Fibroblast of lung (primary cell): ENCODE measurements at places on chromosomes 13 and 19. TPM values are rescaled to one million over a fixed set of nuclear protein-coding genes. Genes with fewer than 3 reads are reported as not detected.

GRCh38 chr19:8517551-8518442 lies 3.8 kb upstream of the ZNF414 start:
- DNase-seq = peak; percentile 37

DNA sequence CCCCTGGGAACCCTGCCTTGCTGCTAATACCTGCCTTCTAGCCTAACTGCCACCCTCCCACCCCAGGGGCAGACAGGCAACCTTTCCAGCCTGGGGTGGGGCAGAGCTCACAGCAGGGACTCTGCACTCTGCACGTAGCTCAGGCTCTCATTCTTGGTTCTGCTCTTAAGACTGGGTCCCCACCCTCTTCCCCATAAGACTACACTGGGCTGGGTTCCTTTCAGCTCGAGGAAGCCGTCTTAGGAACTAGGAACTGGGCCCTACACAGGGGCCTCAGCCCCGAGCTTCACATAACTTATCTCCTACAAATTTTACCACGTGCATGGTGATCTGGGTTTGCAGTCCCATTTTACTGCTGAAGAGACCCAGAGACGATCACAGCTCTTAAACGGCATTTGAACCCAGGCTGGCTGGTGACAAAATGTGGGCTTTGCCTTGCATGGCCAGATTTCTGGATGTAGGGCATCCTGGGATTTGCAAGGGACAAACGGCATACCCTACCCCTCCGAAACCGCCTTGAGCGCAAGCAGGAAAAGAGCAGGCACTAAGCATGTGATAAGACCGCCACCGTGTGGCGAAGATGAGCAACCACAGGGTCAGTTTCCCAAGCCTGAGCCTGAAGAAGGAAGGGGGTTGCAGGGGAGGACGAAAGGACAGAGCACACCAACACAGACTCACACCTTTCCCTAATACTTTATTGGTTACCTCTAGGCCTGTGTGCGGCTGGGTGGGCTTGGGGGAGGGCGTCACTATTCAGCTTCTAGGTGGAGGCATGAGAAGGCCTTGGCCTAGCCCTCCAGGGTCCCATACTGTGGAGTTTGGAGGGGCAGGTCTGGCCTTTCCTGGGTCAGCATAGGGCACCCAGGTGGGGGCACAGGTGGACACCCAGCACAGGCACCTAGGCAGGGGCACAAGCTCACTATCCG lies 5.1 kb downstream of the JUNB start:
- peak; percentile 73 for DNase-seq

DNA sequence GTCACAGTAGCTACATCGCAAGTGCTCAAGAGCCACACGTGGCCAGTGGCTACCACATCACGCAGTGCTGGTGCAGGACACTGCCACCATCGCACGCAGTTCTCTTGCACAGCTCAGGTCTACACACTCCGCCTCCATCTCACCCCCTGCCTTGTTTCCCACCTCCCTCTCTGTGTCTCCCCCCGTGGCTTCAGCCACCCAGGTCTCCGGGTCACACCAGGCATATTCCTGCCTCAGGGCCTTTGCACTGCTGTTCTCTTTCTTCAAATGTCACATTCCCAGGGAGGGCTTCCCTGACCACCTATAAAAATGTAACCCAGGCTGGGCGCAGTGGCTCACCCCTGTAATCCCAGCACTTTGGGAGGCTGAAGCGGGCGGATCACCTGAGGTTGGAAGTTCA lies 10.6 kb downstream of the CCDC8 start:
- no peak for DNase-seq

DNA sequence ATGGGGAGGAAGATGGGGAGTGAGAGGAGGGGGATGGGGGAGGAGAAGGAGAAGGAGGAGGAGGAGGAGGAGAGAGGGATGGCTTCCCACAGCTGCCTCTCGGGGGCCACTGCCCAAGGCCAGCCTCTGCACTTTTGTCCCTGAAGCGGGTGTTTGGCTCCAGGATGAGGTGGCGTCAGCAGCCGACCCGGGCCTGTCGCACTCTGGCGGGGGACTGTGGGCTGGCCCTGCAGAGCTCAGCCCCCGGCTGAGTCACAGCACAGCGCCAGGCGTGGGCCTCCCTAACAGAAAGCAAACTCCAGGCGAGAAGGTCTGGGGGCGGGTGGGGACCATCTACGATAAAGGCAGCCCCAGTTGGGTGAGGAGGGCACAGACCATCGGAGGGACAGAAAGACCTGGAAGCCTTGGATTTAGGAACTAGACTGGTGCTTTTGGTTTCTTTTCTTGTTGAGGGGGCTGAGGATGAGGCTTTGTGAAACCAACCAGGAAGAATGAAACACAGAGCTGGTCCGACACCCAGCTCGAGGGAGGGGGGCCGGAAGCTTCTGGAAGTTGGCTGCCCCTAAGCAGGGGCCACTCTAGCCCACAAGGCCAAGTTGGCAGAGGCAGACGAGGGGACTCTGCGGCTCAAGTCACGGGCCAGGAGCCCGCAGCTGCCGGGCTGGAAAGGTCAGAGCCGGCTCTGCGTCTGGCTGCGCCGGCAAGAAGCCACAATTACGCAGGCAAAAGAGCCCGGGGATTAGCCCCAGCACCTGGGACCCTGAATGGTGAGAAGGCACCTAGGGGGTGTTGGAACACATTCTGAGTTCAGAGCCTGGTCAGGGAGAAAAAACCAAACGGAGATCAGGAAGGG lies 18.2 kb downstream of the LSM4 start:
- DNase-seq = peak; percentile 88

DNA sequence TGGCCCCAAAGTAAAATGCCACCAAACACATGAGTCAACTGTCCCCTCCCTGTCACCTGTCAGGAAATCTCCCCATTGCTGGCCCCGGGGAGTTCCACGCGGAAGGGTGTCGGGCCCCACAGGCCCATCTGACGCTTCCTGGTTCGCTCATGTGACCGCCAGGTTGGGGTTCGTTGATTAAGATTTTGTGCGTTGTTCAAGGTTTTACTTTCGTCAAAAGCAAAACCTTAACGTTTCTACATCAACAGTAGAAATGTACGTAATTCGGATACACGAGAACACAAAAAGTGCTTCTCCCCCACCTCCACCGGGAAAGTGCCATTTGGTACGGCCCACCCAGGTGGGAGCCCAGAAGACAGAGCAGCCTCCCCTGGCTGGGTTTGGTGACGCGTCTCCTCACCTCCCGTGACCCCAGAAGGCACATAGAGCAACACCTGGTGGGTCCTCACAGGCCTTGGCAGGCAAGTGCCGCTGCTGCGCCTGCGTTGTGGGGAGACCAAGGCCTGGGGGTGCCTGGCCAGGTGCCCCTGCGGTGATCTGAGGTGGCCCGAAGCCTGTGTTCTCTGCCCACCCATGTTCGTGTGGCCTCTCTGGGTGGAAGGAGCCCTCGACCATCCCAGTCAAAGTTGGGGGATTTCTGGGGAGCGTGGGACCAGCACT lies 161.6 kb downstream of the KDM4B start:
- DNase-seq = no peak

DNA sequence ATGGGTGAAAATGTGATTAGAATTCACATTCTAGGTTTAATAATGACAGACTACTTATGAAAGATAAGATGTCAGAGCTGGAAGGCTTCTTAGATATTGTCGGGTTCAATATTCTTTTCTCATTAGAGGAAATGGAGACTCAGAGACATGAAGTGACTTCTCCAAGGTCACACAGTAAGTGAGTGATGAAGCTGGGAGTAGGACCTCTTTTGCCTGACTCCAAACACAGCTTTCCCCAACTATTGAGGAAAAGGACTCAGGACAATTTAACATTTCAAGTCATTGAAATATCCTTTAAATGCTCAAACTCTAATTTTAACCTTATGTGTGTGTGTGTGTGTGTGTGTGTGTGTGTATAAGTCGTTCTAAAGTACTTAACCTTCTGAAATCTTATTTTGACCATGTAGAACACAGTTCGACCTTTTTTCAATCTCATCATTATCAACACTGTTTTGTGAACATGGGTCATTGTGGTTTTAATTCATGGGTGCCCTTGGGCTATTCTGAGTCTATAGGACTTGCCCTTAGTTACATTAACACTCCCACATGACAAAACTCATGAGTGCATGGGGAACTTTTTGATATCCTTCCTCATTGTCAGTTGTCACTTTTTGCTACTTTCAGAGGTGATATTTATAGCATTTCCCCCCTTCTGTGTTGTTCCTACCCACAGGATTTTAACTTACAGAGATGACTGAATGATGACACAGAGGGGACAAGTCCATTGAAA lies 53.0 kb downstream of the LRCH1 start:
- no peak for DNase-seq

- DNase-seq = no peak
Measured at GRCh38 chr19:41546961-41547360, 29.0 kb upstream of the CEACAM21 start.

- DNase-seq = no peak
Measured at GRCh38 chr13:110780422-110780821, 66.9 kb downstream of the ING1 start.

GRCh38 chr19:39843919-39844793 lies 2.0 kb downstream of the FBL start:
- DNase-seq = peak; percentile 32

DNA sequence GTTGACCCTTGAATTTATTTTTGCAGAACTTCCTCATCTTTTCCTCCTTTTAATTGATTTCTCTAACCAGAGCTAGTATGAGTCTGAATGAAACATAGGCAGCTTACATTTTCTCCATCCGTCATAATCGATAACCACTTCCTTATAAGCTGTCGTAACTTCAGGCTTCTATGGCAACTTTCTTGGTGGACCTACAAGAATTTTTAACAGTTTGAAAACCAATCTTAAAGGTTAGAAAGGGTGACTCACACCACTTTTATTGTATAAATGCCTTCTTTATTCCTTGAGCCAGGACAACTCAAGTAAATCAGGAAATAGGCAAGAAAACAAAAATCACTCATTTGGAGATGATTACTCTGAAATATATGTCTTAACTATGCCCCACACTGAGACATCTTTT lies 105.7 kb upstream of the KL start:
- DNase-seq = no peak

DNA sequence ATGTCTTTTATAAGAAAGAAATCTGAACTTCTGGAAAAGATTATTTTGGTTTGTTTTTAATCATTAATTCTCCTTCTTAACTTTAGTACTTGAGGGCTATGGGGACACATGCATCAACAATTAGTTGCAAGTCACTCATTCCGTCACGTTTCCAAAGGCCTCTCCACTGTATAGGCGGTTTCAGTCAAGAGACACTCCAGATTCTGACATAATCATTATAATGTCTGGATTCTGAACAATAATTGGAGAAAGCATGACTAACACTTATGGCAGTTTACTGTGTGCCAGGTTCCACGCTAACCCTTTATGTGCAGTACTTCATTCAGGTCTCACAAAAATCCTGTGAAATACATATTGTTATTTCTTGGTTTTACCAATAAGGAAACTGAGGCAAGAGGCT lies 71.9 kb downstream of the TNFRSF19 start:
- no peak for DNase-seq

- DNase-seq = peak; percentile 37
Measured at GRCh38 chr13:75785130-75785529, 149.0 kb downstream of the LMO7 start.

DNA sequence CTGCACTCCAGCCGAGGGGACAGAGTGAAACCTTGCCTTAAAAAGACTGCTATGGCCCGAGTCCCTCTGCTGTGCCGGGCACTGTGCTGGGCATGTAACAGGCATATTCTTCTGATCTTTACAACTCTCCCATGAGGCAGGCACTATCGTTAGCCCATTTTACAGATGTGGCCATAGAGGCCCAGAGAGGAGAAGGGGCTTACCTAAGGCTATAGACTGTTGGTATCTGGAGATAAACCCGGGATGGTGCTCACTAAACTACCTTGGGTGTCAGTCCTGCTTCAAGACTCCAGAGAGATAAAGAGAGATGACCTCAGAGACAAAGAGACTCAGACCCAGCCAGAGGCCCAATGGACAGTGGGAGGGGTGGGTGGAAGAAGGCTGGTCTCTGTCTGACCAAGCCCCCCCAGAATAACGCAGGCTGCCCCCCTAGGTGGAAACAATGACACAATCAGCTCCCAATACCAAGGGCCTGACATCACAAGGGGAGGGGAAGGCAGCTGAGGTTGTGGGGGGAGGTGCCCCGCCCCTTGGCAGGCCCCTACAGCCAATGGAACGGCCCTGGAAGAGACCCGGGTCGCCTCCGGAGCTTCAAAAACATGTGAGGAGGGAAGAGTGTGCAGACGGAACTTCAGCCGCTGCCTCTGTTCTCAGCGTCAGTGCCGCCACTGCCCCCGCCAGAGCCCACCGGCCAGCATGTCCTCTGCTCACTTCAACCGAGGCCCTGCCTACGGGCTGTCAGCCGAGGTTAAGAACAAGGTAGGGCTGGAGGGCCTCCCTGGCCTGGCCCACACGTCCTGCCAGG lies at the start of gene CNN1:
TSS of gene CNN1 (plus strand) at position 620 of the 805 bp plus-strand sequence. CDS start at position 697, 77 bp downstream.
- DNase-seq = peak; percentile 95

GRCh38 chr13:36006347-36006746 lies 124.8 kb downstream of the DCLK1 start:
- DNase-seq = no peak

- peak; percentile 52 for DNase-seq
Measured at GRCh38 chr13:35475960-35476943, at the start of gene MAB21L1. Gene MAB21L1, minus strand, starts transcription at chr13:35476689. Its CDS starts 551 bp downstream, at chr13:35476138.

GRCh38 chr13:20221772-20222171 lies 10.3 kb downstream of the GJB6 start:
- DNase-seq = no peak

GRCh38 chr19:39379865-39380396 lies 11.0 kb downstream of the PAF1 start:
- DNase-seq = no peak

GRCh38 chr19:8477889-8478288 lies 24.6 kb downstream of the PRAM1 start:
- no peak for DNase-seq

DNA sequence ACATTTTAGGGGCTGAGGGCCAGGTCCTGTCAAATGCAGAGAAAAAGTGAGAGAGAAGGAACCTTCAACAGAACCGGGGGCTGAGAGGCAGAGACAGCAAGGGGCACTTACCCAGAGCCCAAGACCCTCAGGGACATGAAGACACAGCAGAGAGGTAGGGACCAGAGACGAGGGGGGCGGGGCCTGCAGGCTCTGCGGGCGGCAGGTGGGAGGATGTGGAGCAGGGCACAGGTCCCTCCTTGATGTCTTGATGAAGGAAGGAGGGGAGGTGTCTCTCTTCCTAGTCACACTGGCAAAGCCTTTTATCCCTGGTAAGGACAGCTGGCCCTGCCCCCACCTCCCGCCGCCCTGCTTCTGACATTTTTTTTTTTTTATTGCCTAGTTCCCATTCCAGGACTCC lies at the start of gene KLK14:
TSS of gene KLK14 (minus strand) at position 277 of the 400 bp plus-strand sequence. CDS start at position 4, 273 bp downstream.
- DNase-seq = no peak

PSG1 gene
- 0.51 and 1.3 TPM in 2 replicates for total RNA-seq

IGFL1 gene
- total RNA-seq = not detected in 2 replicates

CAPN12 gene
- total RNA-seq = 0.26 and 0.50 TPM in 2 replicates

TEX101 gene
- total RNA-seq = not detected in 2 replicates

CD22 gene
- total RNA-seq = 1.2 TPM in 1 of 2 replicates, not detected in the other

PSG6 gene
- total RNA-seq = 0.17 TPM in 1 of 2 replicates, not detected in the other

ACP4 gene
- not detected in 2 replicates for total RNA-seq

LILRB4 gene
- not detected in 2 replicates for total RNA-seq

ZNF208 gene
- 3.6 TPM in 2 replicates for total RNA-seq

HSH2D gene
- not detected in 2 replicates for total RNA-seq

ADPRHL1 gene
- 1.5 TPM in 2 replicates for total RNA-seq

RASL11A gene
- total RNA-seq = 73.5 and 82.2 TPM in 2 replicates

B3GNT8 gene
- 1.3 and 3.5 TPM in 2 replicates for total RNA-seq

BLVRB gene
- 105 and 145 TPM in 2 replicates for total RNA-seq

ZNF571 gene
- total RNA-seq = 3.1 and 4.1 TPM in 2 replicates

CYP4F2 gene
- not detected in 2 replicates for total RNA-seq

NTF4 gene
- total RNA-seq = not detected in 2 replicates

CDC37 gene
- total RNA-seq = 108 and 129 TPM in 2 replicates

ELF1 gene
- 34.7 and 38.5 TPM in 2 replicates for total RNA-seq

NLRP11 gene
- under 0.01 TPM in 2 replicates for total RNA-seq

PRSS57 gene
- total RNA-seq = not detected in 2 replicates
